ENCODE measurements at places on chromosomes 4 and X. TPM values are rescaled to one million over a fixed set of nuclear protein-coding genes. Genes with fewer than 3 reads are reported as not detected.

Gene PAGE4
- total RNA-seq, result not detected

Gene ABCG2
- 1.0 TPM for total RNA-seq

Gene CT45A3
- total RNA-seq, result not detected

Gene USP9X
- 57.2 TPM for total RNA-seq

Gene GRID2
- 0.16 TPM for total RNA-seq

Gene PHKA1
- 9.3 TPM for total RNA-seq

Gene AFF2
- total RNA-seq, result 0.89 TPM

Gene ASB11
- total RNA-seq, result 137 TPM
